ENCODE measurements at places on chromosomes 7 and 10.

DNA sequence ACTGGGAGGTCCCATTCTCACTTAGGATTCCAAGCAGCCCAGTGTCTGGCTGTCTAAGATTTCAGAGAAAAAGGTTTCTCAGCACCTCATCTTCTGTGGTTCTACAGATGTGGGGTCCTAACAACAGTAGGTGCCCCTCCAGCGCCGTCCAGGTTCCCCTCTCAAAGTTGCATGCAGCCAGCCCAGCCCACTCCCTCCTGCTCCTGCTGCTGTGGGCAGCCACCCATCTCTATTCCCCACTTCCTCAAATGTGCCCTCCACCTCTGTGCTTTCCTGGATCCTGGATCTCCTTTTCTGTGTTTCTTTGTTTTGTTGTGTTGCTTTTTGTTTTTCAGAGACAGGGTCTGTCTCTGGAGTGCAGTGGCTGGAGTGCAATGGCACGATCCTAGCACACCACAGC, 13.3 kb upstream of the SLC18A3 start:
- DNase-seq = no peak

DNA sequence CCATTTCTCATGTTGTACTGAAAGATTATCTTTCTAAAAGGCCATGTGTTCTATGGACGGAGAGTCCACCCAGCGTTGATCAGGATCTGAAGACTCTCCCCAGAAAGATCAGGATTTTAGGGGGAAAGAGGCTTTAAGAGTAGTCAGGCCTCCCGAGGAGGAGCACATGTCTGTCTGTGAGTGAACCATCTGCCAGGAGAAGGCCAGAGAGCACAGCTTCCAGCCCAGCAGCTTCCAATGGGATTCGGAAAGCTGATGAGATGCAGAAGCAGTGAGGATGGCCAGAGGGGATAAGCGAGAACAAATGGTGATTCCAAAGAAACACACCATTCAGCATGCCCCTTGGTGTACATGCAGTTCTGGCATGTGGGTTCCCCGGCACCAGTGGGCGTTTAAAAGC, 88.5 kb upstream of the TCERG1L start:
- DNase-seq = no peak

DNA sequence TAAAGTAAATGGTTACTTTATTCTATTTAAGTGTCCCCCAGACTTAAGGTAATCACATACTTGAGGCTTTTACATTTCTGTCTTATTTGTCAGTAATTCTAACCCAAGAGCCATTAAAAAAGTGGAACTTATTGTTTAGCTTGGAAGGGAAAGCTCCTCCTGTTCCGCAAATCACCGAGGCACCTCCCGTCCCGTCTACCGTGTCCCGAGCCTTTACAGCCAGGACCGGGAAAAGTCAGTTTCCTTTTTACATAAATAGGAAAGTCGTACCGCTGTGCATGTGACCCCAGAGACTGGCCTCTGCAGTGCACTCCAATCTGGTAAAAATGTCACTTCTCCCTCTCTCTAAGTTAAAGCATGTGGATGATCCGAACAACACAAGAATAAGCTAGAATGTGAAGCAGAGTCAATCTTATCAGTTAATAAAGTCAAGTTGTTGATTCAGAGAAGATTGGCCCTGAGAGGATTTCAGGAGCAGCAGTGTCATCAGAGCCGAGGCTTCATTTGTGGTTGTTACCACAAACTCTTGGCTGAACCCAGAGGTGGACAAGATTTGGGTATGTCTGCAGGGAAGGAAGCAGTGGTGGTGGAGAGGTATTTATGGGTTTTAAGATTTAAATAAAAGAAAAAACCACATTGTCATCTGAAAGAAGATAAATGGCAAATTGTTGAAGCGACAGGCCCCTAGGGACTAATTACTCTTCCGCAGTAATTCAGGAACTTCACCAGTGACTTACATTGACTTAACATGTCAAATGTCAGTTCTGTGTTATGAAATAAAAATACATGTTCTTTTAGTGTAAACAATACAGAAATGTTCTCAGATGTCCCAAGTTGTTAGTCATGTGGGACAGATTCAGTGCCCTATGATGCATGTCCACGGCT, 316.6 kb upstream of the ZNF32 start:
- no peak for DNase-seq

DNA sequence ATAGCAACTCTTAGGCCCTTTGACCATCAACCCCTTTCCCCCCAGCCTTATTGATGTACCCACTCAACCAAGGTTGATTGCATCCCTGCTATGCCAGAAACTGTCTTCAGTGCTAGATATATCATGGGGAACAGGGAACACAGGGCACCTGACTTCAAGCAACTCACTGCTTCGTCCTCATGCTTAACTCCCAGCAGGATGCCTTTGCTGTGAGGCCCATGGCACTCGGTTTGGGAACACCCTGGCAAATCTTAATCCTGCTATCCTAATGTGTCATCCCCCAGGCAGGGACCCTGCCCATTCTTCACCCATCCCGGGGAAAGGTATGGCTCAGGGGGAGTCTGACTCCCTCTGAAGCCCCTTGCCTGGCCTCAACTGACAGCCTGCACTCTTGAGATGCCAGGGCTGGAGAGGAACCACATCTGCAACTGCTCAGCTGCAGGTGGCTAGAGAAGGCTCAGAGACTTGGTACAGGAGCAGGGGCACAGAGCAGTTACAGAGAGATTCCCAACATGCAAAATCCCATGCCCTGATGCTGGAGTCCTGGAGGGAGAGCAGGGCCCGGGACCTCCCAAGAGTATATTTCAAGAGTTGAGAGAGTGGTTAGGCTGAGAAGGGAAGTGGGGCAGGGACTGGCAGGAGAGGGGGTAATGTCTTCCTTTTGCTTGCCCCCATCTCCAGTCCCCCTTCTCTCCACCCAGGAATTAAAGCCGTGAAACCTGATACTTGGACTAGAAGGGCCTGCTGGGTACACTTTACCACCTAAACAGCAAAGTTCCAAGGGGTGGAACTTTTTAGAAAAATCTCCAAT, 2.4 kb upstream of the UNC5B start:
- DNase-seq = no peak

GRCh38 chr10:28320799-28321198, 17.9 kb upstream of the MPP7 start:
- DNase-seq = no peak

- DNase-seq = no peak
Observed at GRCh38 chr7:43679210-43680068, 49.9 kb downstream of the COA1 start.
